Suppressor macrophage treated with lipopolysaccharide for 4 hours (primary cell): ENCODE measurements at places on chromosomes 3 and 15.

GRCh38 chr15:49023354-49023753 lies 22.9 kb downstream of the SECISBP2L start:
- DNase-seq, result no peak

DNA sequence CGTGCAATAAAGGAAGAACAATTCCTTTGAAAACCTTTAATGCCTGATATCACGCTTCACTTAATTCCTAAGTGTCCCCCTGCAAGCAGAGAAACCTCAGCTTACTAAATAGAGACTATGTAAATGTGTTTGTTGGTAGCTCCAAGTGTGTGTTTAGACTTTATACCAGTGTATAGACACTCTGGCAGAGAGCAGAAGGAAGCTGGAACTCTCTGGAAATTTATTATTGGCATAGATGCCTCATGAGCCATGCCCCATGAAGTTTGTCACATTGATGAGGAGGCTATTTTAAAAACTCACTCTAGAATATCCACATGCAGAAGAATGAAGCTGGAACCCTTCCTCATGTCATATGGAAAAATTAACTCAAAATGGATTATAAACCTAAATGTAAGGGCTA lies 99.9 kb downstream of the THRB start:
- no peak for DNase-seq

- DNase-seq, result no peak
These were observed 61.1 kb downstream of the PCCB start for GRCh38 chr3:136311261-136311660.

- DNase-seq, result no peak
These were observed 13.9 kb downstream of the COPG1 start for GRCh38 chr3:129263161-129263910.

- no peak for DNase-seq
These were observed 59.5 kb upstream of the TIPARP start for GRCh38 chr3:156614642-156615511.

DNA sequence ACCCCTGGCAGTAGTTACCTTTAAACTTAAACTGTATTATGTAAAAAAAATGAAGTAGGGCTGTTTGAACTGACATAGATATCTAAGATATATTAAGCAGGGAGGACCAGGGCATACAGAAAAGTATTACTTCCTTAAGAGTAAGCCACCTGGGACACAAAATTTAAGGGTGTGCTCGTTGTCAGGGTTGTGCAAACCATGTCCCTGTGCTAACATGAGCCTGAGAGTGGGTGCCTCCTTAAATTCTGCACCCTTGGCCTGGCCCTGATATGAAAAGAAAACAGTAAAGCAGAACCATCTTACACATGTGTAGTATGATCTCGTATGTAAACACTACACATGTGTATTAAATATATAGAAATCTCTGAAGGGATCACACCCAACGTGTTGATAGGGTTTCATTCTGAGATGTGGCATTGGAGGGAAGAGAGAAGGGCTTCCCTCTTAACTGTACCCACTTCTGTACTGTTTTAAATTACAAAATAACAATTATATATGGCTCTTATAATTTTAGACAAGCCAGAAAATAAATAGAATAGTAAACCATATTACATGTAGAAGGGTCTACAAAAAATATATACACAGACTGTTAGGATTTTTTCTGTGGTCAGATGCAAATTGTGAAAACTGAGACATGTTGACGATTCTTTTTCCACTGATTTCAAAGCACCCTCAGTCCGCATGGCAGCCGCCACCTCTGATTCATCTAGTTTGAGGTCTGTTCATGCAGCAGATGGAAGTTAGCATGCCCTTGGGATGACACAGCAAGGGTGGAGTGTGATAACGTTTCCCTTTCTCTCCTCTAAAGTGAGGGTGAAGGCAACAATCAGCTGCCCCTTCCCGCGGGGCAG lies 400.8 kb upstream of the PROK2 start:
- peak; percentile 68 for DNase-seq

DNA sequence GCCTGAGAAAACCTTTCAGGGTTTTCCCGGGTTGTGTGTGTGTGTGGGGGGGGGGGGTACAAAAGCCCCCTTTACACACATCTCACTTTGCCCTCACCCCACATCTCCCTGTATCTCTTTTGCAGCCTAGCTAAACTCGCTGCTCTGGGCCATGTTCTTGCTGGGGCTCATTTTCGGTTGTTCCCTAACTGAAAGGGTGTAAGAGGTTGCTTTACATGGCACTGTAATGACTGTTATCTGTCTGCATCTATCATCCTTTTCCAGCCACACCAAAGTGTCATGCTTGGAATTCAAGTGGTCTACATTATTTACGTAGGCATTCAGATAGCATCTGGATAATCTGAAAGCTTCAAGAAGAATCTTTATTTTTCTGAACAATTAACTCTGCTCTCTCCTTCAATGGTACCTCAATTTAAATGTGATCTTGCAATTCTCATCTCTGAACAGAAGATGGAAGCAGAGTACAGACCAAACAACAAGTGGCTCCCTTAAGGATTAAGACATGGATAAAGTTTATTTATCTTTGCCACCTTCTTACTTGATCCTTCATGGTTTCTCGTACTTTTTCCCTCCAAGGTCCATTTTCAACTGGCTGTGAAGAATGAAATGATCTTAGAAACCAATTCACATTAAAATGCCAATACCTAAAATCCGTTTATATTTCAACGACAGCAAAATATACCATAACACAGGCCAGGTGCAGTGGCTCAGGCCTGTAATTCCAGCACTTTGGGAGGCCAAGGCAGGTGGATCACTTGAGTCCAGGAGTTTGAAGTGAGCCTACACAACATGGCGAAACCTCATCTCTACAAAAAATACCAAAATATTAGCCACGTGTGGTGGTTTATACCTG lies 34.9 kb downstream of the DCLK3 start:
- DNase-seq, result peak; percentile 58

DNA sequence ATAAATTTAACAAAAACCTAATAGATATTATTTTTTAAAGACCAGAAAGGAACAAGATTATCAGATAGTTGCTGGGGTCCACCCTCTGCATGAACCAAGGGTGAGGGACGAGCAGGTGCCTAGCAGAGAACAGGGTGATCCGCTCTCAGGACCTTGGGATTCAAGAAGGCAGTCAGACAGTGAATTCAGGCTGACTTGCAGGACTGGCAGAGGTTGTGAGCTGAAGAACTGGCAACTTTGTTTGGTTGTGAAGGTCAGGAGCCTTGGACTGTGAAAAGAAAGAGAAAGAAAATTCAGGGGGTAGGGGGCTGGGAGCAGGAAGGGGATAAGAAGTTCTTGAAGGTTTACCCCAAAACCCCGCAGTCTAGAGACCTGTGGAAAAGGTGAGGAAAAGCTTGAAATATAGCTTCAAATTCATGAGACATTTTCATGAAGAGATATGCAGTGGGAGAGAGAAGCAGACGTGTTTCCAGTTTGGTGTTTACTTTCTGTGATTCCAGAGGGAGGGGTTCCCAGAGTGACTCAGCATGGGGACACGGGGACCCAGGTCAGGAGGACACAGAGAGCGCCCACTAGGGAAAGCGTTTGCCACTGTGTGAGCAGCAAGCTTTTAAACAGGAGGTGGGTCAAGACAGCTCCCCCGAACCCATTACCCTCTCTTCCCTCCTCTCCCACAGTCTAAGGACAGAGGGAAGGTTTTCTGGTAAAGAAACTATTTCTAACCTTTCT lies 217.2 kb upstream of the UMPS start:
- DNase-seq, result no peak

GRCh38 chr3:100020876-100021644 lies 93.2 kb downstream of the FILIP1L start:
- DNase-seq, result no peak

DNA sequence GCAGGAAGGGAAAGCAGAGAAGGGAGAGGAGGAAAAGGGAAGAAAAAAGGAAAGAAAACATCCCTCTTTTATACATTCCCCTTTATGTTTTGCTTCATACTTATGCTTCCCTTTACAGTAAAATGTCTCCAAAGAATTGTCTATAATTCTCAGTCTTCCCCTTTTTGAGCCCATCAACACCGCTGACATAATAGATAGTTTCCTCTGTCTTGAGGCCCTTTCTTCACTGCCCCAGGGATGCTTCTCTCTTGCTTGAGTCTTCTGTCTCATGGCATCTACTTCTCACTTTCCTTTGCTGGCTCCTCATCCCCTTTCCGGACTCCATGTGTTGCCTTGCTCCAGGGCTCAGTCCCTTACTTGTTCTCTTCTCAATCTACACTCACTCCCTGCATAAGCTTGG lies 99.7 kb upstream of the DAZL start:
- peak; percentile 58 for DNase-seq

GRCh38 chr3:162443376-162443775 lies 946.8 kb downstream of the OTOL1 start:
- no peak for DNase-seq

GRCh38 chr3:12444582-12445471 lies 39.5 kb upstream of the TSEN2 start:
- DNase-seq, result no peak

- DNase-seq, result peak; percentile 14
These were observed 52.6 kb downstream of the NSUN3 start for GRCh38 chr3:94115482-94115881.

- DNase-seq, result no peak
These were observed 27.9 kb downstream of the EIF1B start for GRCh38 chr3:40337136-40338108.

GRCh38 chr3:111352585-111352984 lies 189.4 kb upstream of the CD96 start:
- no peak for DNase-seq

GRCh38 chr3:191792580-191792979 lies 331.6 kb downstream of the PYDC2 start:
- no peak for DNase-seq

DNA sequence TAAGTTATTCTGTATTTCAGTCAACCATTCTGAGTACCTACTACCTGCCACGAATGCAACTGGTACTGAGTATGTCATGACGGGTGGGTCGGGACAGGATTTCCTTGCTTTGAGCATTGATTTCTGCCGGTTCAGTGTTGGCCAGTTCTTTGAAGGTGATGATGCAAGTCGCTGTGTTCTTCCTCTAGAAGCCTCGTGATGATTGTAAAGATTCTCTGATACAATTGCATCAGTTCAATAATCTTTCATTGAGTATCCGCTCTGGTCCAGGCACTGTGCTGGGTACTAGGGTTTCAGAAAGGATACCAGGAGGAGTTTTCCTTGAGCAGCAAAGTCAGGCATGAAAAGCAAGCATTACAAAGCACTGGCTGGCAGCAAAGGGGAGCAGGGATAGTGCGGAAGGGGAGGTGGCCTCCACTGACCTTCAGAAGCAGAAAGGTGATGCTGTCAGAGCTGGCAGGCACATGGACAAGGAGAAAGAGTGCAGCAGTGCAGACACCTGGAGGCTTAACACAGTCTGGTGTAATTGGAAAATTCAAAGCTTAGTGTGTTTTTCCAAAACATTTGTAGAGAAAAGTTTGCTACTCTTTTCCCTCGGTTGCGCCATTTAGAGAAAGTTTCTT lies 100.1 kb downstream of the RPL39L start:
- no peak for DNase-seq

GRCh38 chr3:147356909-147357900 lies 49.1 kb downstream of the ZIC4 start:
- DNase-seq, result no peak

GRCh38 chr3:65170390-65171042 lies 482.7 kb upstream of the ADAMTS9 start:
- DNase-seq, result no peak

DNA sequence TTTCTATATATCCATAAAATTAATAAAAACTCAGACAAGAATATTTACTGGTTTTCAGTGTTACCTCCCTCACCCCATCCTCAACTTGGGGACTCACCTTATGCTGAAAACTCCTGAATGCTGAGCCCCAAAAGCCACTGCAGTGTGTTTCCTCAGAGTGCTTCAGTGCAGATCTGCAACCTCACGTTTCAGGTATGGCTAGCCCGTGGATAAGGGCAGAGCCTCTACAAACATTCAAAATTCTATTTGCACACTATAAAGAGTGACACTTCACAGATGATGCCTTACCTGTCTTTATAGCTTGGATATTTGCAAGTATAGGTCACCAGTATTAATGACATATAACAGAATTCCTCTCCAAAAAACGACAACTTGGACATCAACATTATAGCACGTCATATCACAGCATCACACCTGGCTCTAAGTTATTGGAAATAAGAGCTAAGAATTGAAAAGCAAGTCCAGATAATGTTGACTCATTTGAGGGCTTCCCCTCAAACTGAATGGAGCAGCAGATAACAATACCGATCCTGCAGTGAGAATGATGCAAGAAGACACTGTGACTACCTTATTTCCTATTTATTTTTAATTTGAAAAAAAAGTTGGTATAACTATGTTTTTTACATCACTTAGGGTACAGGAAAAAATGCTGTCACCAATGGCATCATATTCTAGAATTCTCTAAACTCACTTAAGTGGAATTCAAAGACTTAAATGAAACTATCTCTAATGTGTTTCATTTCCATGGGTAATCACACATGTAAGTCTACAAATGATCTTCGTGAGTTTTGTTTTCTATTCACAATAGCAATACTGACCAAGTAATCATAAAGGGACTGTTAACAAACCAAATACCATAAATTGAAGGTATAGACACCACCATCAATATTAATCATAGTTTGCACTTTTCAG lies 40.7 kb upstream of the RSL24D1 start:
- no peak for DNase-seq

GRCh38 chr15:45635191-45635638 lies 386 bp downstream of the SQOR start:
- peak; percentile 59 for DNase-seq

DNA sequence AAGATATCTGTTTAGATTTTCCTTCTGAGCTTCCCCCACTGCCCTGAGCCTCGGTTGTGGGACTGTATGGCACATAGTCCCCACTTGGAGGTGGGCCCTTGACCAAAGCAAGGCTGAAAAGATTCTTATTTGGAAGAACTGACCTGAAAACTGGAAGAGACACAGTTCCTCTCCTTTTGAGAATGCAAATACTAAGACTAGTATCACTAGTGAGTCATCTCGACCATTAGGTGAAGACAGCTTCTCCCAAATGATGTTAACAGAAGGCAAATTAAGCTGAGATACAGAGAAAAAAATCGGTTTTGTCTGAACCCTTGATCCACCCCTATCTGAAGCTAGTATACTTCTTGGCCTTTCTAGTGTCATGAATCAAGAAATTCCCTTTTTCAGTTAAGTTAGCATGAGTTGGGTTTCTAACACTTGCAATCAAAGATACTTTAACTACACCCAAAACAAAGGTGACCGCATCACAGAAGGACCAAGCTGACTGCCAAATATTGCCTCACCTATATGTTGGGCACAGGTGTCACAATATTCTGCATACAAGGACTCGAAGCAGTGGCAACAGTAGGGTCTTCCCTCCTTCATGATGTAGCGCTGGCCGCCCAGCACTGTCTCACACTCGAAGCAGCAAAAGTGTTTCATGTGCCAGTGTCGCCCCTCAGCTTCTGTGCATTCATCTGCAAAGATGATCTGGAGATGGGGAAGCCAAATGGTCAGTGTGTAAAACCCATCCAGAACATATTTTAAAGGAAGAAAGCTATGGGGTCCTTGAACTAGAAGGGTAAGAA lies 72.4 kb downstream of the PRICKLE2 start:
- DNase-seq, result no peak
